Naive thymus-derived CD4-positive, alpha-beta T cell (primary cell): ENCODE measurements at places on chromosomes 12 and 14. TPM values are rescaled to one million over a fixed set of nuclear protein-coding genes. Genes with fewer than 3 reads are reported as not detected.

Gene FBRSL1
- total RNA-seq: 90.9 TPM

GRCh38 chr12:52125476-52125900, 46.0 kb downstream of the SMIM41 start:
- H3K4me1 ChIP-seq: no peaks in the 10 kb centered on the region
- no peaks in the 10 kb centered on the region for H3K36me3 ChIP-seq
- H3K4me3 ChIP-seq: no peak overlapping the region
- no peaks in the 10 kb centered on the region for H3K27me3 ChIP-seq

Gene PLEK2
- 1.5 TPM for total RNA-seq

GRCh38 chr12:67352682-67353081, 83.5 kb downstream of the CAND1 start:
- no peak for DNase-seq
- H3K27ac ChIP-seq: no peak overlapping the region
- no peaks in the 10 kb centered on the region for H3K27me3 ChIP-seq
- no peaks in the 10 kb centered on the region for H3K36me3 ChIP-seq
- H3K4me3 ChIP-seq: no peak overlapping the region

- H3K27ac ChIP-seq: no peak overlapping the region
- no peaks in the 10 kb centered on the region for H3K36me3 ChIP-seq
- no peak for DNase-seq
- no peaks in the 10 kb centered on the region for H3K27me3 ChIP-seq
- no peak overlapping the region for H3K4me3 ChIP-seq
These were observed 65.4 kb downstream of the PTPRB start for GRCh38 chr12:70571705-70572268.

Gene TRMT61A
- 14.6 TPM for total RNA-seq

Gene RGS6
- not detected for total RNA-seq

Gene CDCA3
- total RNA-seq: 55.6 and 56.8 TPM in 2 replicates

- no peak for DNase-seq
- no peak overlapping the region for H3K27ac ChIP-seq
- no peaks in the 10 kb centered on the region for H3K4me1 ChIP-seq
- no peaks in the 10 kb centered on the region for H3K27me3 ChIP-seq
- no peaks in the 10 kb centered on the region for H3K36me3 ChIP-seq
These were observed 102.2 kb downstream of the TTC6 start for GRCh38 chr14:37697489-37698121.

Gene CLEC1A
- not detected for total RNA-seq

Gene C12orf54
- total RNA-seq: not detected

Gene GNB3
- total RNA-seq: 11.8 TPM

- H3K4me1 ChIP-seq: no peaks in the 10 kb centered on the region
- H3K27me3 ChIP-seq: no peaks in the 10 kb centered on the region
- no peak overlapping the region for H3K4me3 ChIP-seq
- H3K36me3 ChIP-seq: no peaks in the 10 kb centered on the region
- H3K27ac ChIP-seq: no peak overlapping the region
These were observed 212.7 kb downstream of the PHLDA1 start for GRCh38 chr12:75818863-75819262.

- H3K27ac ChIP-seq: no peak overlapping the region
- H3K27me3 ChIP-seq: no peaks in the 10 kb centered on the region
- no peak overlapping the region for H3K4me3 ChIP-seq
- H3K4me1 ChIP-seq: no peaks in the 10 kb centered on the region
These were observed 151.2 kb upstream of the RFLNA start for GRCh38 chr12:124143726-124144125.

GRCh38 chr14:66507181-66507721, 696 bp upstream of the GPHN start:
- no peaks in the 10 kb centered on the region for H3K27me3 ChIP-seq
- peak overlapping the region; percentile 78 for H3K4me3 ChIP-seq
- peaks cover 5% of the 10 kb centered on the region for H3K4me1 ChIP-seq
- no peak for DNase-seq
- H3K36me3 ChIP-seq: peaks cover 14% of the 10 kb centered on the region
- H3K27ac ChIP-seq: peak overlapping the region; percentile 70

DNA sequence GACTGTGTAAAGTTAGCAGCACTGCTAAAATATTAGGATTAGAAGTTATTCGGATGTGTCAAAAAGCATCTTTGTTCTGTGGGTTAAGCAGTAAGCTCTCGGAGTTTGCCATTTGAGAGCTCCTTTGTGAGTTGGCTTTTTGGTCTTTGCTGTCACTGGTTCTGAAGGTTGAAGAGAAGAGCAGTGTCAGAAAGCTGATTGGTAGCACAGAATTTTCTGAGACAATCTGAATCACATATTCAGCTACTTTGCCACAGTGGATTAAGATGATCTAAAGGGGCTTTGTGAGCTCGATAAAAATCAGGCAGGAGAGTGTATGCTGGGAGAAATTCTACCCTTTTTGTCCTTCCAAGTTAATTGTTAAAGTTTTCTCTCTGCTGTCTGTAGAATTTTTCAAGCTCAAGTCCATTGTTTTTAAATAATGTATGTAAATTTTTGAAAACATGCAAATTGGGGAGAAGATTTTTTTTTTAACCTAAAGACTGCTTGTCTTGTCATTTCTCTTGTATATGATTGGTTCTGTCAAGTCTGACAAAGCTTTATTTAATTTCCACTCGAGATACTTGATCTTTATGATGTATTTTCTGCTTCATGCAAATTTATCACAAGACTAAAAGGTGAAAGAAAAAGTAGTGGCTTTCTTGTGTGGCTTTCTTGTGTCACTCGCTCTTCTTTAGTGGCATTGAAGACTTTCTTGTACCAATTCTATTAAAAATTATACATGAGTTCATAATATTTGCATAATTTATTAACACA, 307.3 kb downstream of the EGLN3 start:
- no peaks in the 10 kb centered on the region for H3K4me1 ChIP-seq
- no peaks in the 10 kb centered on the region for H3K27me3 ChIP-seq
- no peaks in the 10 kb centered on the region for H3K36me3 ChIP-seq
- H3K4me3 ChIP-seq: no peak overlapping the region
- DNase-seq: no peak

Gene GPR68
- total RNA-seq: 38.6 and 38.8 TPM in 2 replicates

DNA sequence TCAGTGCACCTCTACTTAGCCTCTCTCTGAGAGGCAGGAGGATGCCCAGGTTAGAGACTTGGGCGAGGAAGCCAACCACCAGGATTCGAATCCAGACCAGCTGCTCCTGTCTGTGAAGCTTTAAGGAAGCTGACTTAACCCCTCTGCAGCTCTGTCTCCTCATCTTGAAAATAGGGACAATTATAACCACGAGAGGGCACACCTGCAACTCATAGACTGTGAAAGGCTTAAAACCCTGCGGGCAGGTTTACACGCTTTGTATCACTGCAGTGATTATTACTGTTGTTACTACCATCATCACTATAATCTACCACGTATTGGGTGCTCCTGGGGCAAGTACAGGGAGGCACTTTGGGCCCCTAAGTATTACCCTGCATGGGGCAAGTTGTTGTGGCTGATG, 379.8 kb downstream of the VRK1 start:
- DNase-seq: peak; percentile 58
- H3K4me1 ChIP-seq: peaks cover 3% of the 10 kb centered on the region
- H3K27me3 ChIP-seq: no peaks in the 10 kb centered on the region
- H3K4me3 ChIP-seq: no peak overlapping the region
- H3K27ac ChIP-seq: no peak overlapping the region

DNA sequence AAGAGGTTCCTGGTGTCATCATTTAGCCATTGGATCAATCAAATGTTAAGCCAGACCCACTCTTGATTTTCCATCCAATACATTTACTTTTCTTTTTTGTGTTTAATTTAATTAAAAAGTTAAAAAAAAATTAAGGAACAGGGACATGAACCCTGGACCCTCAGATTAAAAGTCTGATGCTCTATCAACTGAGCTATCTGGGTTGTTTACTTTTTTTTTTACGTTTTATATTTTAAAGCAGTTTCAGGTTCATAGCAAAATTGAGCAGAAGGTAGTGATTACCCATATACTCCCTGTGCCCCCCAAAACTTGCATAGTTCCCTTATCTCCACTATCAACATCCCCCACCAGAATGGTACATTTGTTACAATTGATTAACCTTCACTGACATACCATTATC, 3.0 kb upstream of the ACOT4 start:
- no peak overlapping the region for H3K27ac ChIP-seq
- no peaks in the 10 kb centered on the region for H3K4me1 ChIP-seq
- H3K27me3 ChIP-seq: no peaks in the 10 kb centered on the region
- H3K36me3 ChIP-seq: no peaks in the 10 kb centered on the region

Gene CLEC2A
- not detected in 2 replicates for total RNA-seq

- H3K4me3 ChIP-seq: no peak overlapping the region
- no peaks in the 10 kb centered on the region for H3K27me3 ChIP-seq
- DNase-seq: no peak
- H3K36me3 ChIP-seq: no peaks in the 10 kb centered on the region
These were observed 4.4 kb downstream of the WSCD2 start for GRCh38 chr12:108133482-108133881.
